ENCODE measurements at places on chromosomes 3 and 15. TPM values are rescaled to one million over a fixed set of nuclear protein-coding genes. Genes with fewer than 3 reads are reported as not detected.

The CFAP91 gene
- 0.14 TPM for total RNA-seq

The DOCK3 gene
- under 0.01 TPM for total RNA-seq

The CACNA2D2 gene
- not detected for total RNA-seq

The FEZF2 gene
- not detected for total RNA-seq

The MRPL46 gene
- 20.3 TPM for total RNA-seq

The RARRES1 gene
- total RNA-seq = 1.3 TPM

The GOLGA6L4 gene
- total RNA-seq = 2.0 TPM

The KIF7 gene
- 0.85 TPM for total RNA-seq

The PLSCR2 gene
- total RNA-seq = 0.34 TPM

The IMPG2 gene
- 0.85 TPM for total RNA-seq

The GOLGA8J gene
- total RNA-seq = not detected

The NDN gene
- total RNA-seq = 40.3 TPM

The LRTM1 gene
- total RNA-seq = not detected

The GOLGA8R gene
- total RNA-seq = 1.0 TPM

The ACP3 gene
- total RNA-seq = not detected

The SHF gene
- total RNA-seq = 1.8 TPM

The P2RY14 gene
- total RNA-seq = not detected

The LRRC28 gene
- 19.8 TPM for total RNA-seq

The RPUSD3 gene
- total RNA-seq = 28.9 TPM

The CTXN2 gene
- not detected for total RNA-seq

The SNRPA1 gene
- total RNA-seq = 22.9 TPM

The TMIE gene
- 0.17 TPM for total RNA-seq

The DENND4A gene
- total RNA-seq = 27.6 TPM

The TRH gene
- total RNA-seq = not detected

The INAFM2 gene
- total RNA-seq = 14.9 TPM

The MB21D2 gene
- 3.9 TPM for total RNA-seq

The ADPRH gene
- 11.9 TPM for total RNA-seq

The HTD2 gene
- total RNA-seq = 10.2 TPM

The INKA1 gene
- total RNA-seq = 14.0 TPM

The GPR149 gene
- not detected for total RNA-seq

The RLBP1 gene
- total RNA-seq = not detected

The DHFR2 gene
- 3.6 TPM for total RNA-seq

The STX19 gene
- not detected for total RNA-seq

The CCDC54 gene
- not detected for total RNA-seq

The AGBL1 gene
- not detected for total RNA-seq

The ECE2 gene
- total RNA-seq = not detected

The GTF2E1 gene
- total RNA-seq = 38.4 TPM

The DISP2 gene
- 0.17 TPM for total RNA-seq

The RAD51 gene
- 10.7 TPM for total RNA-seq

The PARL gene
- total RNA-seq = 32.0 TPM

The SSUH2 gene
- not detected for total RNA-seq

The ADAMTS17 gene
- total RNA-seq = 0.33 TPM
